ENCODE measurements at places on chromosomes 12 and 14.

GRCh38 chr14:32622742-32623141, 293.6 kb downstream of the AKAP6 start:
- DNase-seq, result no peak

GRCh38 chr12:7369274-7369729, 65.4 kb downstream of the ACSM4 start:
- no peak for DNase-seq

DNA sequence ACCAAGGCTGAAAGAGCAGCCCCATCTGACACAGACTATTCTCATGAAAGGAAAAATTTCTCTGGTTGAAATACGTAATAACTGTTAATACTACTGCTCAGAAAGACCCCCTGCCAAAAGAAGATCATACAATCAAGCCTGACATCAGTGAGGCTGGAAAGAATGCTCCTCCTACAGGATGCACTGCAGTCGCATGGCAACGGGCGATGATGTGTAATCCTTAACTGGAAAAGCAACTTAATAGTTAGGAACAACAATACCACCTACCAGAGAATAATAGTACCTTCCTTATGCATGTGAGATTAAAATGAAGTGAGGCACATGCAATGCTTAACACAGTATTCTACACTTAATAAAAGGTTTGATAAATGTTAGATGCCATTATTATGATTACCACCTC, 1.2 kb upstream of the GOLGA5 start:
- no peak for DNase-seq

DNA sequence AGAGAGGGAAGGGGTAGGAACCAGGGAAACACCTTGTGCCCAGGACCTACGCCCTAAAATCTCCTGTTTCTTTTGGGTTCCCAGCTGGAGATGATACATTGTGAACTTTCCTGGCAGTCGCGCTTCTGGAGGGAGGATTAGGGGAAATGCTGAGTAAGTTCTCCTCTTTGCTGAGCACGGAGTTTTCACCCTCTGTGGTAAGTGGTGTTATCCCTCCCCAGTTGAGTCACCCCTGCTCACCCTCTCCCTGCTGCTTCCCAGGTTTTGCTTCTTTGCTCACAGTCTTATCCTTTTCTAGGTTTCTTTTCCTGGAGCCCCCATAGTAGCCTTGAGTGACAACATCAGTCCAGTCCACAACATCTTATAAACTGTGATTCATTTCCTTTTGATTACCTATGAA, 789.1 kb downstream of the TMEM121 start:
- no peak for DNase-seq

- no peak for DNase-seq
These were observed 64.2 kb upstream of the TMCC3 start for GRCh38 chr12:94714378-94715114.

DNA sequence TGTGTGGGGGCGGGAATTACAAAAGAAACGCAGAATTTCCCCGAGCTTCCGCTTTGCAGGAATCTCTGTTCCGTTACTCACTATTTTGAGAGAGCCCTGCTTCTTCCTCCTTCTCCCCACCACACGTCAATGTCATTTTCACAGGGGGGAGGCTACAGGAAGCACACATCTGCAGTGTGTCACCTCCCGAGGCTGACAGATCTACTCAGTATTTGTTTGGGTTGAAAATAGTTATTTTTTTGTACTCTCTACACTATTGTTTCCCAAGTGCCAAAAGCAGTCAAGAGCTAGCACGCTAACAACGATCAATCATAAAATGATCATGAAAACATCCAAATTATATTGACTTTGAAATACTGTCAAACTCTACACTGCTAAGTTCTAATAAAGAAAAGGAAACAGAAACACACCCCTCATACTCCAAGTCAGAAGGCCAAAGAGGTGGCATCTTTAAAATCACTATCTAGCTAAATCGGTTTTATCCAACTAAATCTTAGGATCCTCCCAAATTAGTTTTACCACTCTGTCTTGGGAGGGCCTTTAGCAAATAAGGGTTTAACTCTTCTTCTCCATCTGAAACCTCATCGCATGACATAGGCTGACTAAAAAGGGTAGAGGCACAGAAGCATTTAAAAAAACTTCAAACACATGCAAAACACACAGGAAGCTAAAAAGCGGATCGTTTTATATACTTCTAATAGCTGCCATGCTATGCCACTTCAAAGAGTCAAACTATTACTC, 51.8 kb downstream of the FOXN3 start:
- peak; percentile 83 for DNase-seq

- DNase-seq, result no peak
These were observed 22.6 kb upstream of the CRACR2A start for GRCh38 chr12:3775385-3776035.

Data from activated effector memory CD4-positive, alpha-beta T cell treated with anti-CD3 and anti-CD28 coated beads, Interleukin-2, amount 50 U/mL, for 16 hours (primary cell).